ENCODE measurements at places on chromosomes 12 and 14.
A peak's percentile ranks its signal among the peaks of the same experiment; 100 is the strongest.

DNA sequence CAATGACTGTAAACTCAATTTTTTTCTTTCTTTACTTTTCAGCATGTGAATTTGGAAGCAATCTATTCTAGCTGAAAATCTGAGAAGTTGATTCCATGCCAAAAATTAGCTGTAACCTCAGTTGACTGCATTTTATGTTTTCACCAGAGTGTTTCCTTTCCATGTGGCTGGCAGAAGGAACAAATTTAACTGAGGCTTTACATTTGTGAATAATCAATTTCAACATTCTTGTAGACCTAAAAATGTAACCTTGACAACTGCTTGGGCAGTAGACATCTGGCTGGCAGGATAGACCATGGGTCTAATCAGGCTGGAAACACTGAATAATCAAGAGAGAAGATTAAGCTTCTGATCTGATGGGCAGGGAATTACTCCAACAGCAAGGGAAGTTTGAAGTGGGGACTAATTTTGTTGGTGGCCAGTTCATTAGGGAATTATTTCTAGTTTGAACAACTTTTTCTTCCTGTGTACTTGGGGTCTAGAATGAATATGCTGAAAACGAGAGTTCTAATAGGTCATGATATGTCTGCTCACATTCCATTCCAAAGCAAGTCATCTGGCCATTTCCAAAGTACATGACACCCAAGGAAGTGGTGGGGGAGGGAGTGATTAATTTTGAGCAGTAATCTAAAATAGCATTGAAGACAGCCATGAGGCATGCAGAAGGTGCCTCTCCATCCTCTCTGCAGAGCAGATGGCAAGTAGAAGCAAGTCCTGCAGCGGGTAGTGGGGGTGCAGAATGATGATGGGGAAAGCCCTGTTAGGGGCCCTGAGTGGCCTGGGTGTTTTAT, 68.2 kb downstream of the ATP23 start:
- no peak overlapping the region for H3K4me3 ChIP-seq
- peaks cover 11% of the 10 kb centered on the region for H3K27me3 ChIP-seq
- H3K4me1 ChIP-seq = no peaks in the 10 kb centered on the region

GRCh38 chr12:124629789-124630480, 62.5 kb upstream of the NCOR2 start:
- H3K36me3 ChIP-seq = no peaks in the 10 kb centered on the region
- no peak overlapping the region for H3K27ac ChIP-seq
- no peak overlapping the region for H3K4me3 ChIP-seq
- H3K27me3 ChIP-seq = peaks cover 12% of the 10 kb centered on the region
- no peak for DNase-seq

- H3K4me3 ChIP-seq = no peak overlapping the region
- H3K27ac ChIP-seq = no peak overlapping the region
- H3K4me1 ChIP-seq = peaks cover 54% of the 10 kb centered on the region
- DNase-seq = no peak
Observed at GRCh38 chr12:116064493-116064892, 213.0 kb downstream of the MED13L start.

- peaks cover 10% of the 10 kb centered on the region for H3K27me3 ChIP-seq
- no peaks in the 10 kb centered on the region for H3K36me3 ChIP-seq
- no peak overlapping the region for H3K27ac ChIP-seq
Observed at GRCh38 chr12:57985685-57986084, 44.3 kb downstream of the ATP23 start.

GRCh38 chr12:32533971-32534590, 134.7 kb downstream of the FGD4 start:
- H3K4me1 ChIP-seq = peaks cover 42% of the 10 kb centered on the region
- H3K36me3 ChIP-seq = no peaks in the 10 kb centered on the region
- H3K4me3 ChIP-seq = peak overlapping the region; percentile 84
- peak overlapping the region; percentile 62 for H3K27ac ChIP-seq
- no peaks in the 10 kb centered on the region for H3K27me3 ChIP-seq

- DNase-seq = no peak
- H3K27ac ChIP-seq = no peak overlapping the region
- H3K4me3 ChIP-seq = no peak overlapping the region
- peaks cover 10% of the 10 kb centered on the region for H3K27me3 ChIP-seq
Observed at GRCh38 chr12:118109088-118109487, 5.3 kb upstream of the VSIG10 start.

GRCh38 chr12:71876137-71876799, 36.7 kb downstream of the TBC1D15 start:
- no peak for DNase-seq
- peaks cover 3% of the 10 kb centered on the region for H3K4me1 ChIP-seq
- H3K27me3 ChIP-seq = no peaks in the 10 kb centered on the region
- H3K4me3 ChIP-seq = no peak overlapping the region
- no peak overlapping the region for H3K27ac ChIP-seq

DNA sequence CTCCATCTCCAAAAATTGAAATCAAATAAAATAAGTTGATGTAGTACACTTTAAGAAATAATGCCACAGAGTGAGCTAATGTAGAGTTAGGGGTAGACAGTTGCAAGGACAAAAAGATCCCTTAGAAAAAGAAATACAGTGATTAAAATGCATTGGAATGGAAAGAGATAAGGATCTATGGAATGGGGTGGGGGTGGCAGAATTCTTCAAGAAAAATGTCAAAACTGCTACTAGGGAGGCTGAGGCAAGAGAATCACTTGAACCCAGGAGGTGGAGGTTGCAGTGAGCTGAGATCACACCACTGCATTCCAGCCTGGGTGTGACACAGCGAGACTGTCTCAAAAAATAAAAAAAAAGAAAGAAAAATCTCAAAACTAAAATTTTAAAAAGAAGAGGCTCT, 6.5 kb downstream of the OLR1 start:
- no peak overlapping the region for H3K4me3 ChIP-seq
- H3K27ac ChIP-seq = no peak overlapping the region
- no peak for DNase-seq
- H3K4me1 ChIP-seq = peaks cover 13% of the 10 kb centered on the region

DNA sequence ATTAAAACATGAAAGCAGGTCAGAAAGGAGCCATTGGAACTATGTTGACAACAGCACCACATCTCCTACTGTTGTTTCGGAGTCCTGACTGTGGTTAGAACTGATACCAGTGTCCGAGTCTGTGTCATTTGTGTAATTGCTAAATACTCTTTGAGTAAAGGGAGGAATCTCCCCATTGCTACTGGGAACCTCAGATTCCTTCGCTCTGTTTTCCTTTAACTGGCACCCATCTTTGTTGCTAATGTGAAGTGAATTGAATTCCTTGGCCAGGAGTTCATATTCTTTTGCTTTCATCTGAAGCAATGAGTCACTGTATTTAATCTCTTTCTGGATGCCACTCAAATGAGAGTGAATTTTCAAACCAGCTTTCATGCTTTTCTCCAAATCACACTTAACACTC, 31.5 kb downstream of the RASSF9 start:
- H3K4me3 ChIP-seq = no peak overlapping the region
- H3K36me3 ChIP-seq = no peaks in the 10 kb centered on the region
- no peak overlapping the region for H3K27ac ChIP-seq
- no peaks in the 10 kb centered on the region for H3K27me3 ChIP-seq
- DNase-seq = no peak

- H3K36me3 ChIP-seq = no peaks in the 10 kb centered on the region
- H3K27ac ChIP-seq = no peak overlapping the region
- H3K4me1 ChIP-seq = peaks cover 15% of the 10 kb centered on the region
- no peak overlapping the region for H3K4me3 ChIP-seq
- no peak for DNase-seq
Observed at GRCh38 chr12:8985213-8985754, 4.1 kb upstream of the KLRG1 start.

GRCh38 chr12:53793221-53793620, 41.4 kb upstream of the CISTR start:
- no peaks in the 10 kb centered on the region for H3K4me1 ChIP-seq
- no peak overlapping the region for H3K27ac ChIP-seq
- no peak for DNase-seq
- H3K27me3 ChIP-seq = peaks cover 2% of the 10 kb centered on the region
- no peak overlapping the region for H3K4me3 ChIP-seq
- H3K36me3 ChIP-seq = no peaks in the 10 kb centered on the region

GRCh38 chr14:98580131-98580678, 691.8 kb downstream of the BCL11B start:
- no peaks in the 10 kb centered on the region for H3K27me3 ChIP-seq
- no peaks in the 10 kb centered on the region for H3K36me3 ChIP-seq
- no peak for DNase-seq
- H3K4me3 ChIP-seq = no peak overlapping the region
- no peak overlapping the region for H3K27ac ChIP-seq

GRCh38 chr14:63367742-63368364, 49.1 kb upstream of the GPHB5 start:
- H3K4me1 ChIP-seq = no peaks in the 10 kb centered on the region
- no peak overlapping the region for H3K4me3 ChIP-seq
- H3K27ac ChIP-seq = no peak overlapping the region
- H3K36me3 ChIP-seq = peaks cover 19% of the 10 kb centered on the region

All from activated B cell treated with CpG ODN at 0.5 μM for 24 hours (primary cell).